Non-pigmented ciliary epithelial cell (primary cell): ENCODE measurements at places on chromosomes 3 and 15.

GRCh38 chr15:70281261-70281810, 183.6 kb upstream of the TLE3 start:
- DNase-seq, result no peak

GRCh38 chr3:195203606-195204005, 67.4 kb downstream of the XXYLT1 start:
- no peak for DNase-seq

DNA sequence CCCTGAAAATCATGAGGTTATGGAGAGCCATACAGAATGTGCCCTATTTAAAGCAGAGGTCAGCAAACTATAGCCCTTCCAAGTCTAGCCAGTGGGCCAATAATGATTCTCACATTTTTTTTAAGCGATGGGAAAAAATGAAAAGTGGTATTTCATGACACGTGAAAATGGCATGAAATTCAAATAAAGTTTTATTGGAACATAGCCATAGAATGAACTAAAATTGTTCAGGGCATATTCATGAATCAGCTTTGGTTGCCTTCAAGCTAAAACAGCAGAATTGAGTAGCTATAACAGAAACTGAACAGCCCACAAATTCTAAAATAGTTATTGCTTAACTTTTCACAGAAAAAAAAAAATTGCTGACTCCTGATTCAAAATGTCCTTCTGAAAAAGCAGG, 104.5 kb downstream of the TFG start:
- no peak for DNase-seq

DNA sequence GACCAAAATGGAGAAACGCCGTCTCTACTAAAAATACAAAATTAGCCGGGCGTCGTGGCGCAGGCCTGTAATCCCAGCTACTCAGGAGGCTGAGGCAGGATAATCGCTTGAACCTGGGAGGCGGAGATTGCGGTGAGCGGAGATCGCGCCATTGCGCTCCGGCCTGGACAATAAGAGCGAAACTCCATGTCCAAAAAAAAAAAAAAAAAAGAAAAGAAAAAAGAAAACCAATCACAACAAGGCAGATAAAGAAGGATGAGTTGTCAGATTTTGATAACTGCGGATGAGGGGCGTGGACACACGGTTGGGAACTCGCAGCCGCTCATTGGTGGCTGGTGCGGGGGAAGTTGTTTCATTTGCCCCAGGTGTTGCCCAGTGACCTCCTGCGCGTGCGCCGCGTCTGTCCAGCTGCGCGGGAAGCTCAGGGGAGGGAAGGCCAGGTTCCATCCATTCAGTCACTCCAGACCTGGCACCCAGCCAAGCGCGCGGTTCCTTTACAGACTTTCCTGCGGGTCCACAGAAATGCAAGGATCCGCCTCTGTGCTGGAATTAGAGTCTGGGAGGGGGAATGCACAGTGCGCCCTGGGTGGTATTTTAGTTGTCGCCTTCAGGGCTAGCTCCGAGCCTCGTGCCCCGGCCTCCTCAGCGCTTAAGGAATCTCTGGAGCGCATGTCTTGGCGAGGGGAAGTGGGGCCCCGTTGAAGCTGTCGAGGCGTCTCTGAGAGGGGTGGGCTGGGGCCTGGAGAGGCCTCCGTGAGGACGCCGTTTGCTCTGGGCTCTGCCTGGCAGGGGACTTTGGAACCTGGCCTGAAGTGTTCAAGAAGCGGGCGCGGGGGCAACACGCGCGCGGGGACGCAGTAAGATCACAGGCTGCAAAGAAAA, 708 bp upstream of the GCHFR start:
- DNase-seq, result no peak

GRCh38 chr15:45395943-45396342, 17.6 kb upstream of the GATM start:
- no peak for DNase-seq

- no peak for DNase-seq
These were observed 18.3 kb downstream of the MAGEL2 start for GRCh38 chr15:23629234-23629805.

GRCh38 chr3:36734742-36735141, 29.6 kb downstream of the DCLK3 start:
- no peak for DNase-seq

DNA sequence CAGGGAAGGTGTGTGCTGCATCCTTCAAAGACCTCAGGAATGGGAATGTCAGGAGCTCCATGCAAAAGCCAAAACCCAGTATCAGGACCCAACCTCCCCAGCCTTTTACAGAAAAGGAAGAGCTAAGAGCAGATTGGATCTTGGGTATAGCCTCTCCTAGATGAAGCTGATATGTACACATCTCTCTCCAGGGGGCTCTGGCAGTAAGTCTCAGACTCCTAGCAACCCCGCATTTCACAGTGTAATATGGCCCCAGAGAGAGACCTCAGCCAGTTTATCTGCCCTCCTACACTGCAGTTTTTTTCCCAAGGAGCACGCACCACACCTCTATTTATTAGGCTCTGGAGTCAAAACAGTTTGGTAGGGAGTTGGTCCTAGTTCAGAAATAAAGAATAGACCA, 88.2 kb downstream of the RBPMS2 start:
- no peak for DNase-seq

DNA sequence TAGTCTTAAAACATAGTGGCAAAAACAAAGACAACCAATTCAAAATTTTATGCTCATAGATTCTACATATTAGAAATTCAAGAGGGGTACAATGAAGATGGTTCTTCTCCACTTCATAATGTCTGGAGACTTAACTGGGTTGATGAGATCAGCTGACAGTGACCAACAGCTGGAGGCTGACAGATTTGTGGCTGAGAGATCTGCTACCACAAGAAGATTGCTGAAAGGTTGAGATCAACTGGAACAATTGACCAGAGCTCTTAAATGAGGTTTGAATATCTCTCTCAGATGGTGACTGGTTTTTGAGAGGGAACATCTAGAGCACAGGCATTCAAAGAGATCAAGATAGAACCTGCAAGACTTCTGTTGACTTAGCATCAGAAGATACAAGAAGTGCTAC, 254.1 kb upstream of the ARPP21 start:
- no peak for DNase-seq

DNA sequence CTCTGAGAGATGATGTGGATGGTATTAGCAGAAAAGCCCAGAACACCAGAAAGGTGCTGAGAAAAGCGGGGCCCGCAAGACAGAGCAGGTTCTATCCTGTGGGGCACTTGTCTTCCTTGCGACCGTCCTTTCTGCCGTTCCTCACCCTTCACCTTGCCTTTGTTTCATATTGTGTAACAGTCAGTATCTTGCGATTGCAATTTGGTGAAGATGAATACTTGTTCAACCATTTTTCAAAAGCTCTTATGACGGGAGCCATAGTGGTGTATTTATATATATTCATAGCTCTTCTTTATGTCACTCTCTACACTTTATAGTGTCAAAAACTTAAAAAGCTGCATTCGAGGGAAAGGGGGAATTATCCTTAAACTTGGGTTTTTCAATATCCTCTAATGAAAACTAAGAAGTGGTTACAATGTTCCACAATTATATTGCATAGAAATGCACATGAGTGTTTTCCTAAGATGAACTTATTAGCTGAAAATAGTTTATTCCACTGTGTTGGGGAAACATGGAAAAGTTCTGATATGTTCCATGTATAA, 797 bp downstream of the MAP3K13 start:
- no peak for DNase-seq

DNA sequence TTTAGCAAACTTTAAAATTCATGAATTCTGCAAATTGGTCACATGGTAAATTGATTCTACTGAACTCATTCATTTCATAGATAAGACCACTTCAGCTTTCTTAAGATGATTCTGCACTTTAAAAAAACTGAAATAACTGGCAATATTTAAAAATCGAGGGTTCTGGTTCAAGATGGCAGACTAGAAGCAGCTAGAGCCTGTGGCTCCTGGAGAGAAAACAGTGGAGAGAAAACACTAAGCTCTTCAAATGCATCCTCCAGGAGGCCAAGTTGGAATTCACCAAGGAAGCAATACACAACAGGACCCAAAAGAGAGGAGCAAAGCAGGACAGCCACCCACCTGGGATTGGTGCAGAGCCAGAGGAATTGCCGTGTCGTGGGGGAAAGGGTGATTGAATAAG, 132.1 kb downstream of the SPATA16 start:
- DNase-seq, result no peak

- no peak for DNase-seq
These were observed 40.9 kb downstream of the FBN1 start for GRCh38 chr15:48604567-48604966.

DNA sequence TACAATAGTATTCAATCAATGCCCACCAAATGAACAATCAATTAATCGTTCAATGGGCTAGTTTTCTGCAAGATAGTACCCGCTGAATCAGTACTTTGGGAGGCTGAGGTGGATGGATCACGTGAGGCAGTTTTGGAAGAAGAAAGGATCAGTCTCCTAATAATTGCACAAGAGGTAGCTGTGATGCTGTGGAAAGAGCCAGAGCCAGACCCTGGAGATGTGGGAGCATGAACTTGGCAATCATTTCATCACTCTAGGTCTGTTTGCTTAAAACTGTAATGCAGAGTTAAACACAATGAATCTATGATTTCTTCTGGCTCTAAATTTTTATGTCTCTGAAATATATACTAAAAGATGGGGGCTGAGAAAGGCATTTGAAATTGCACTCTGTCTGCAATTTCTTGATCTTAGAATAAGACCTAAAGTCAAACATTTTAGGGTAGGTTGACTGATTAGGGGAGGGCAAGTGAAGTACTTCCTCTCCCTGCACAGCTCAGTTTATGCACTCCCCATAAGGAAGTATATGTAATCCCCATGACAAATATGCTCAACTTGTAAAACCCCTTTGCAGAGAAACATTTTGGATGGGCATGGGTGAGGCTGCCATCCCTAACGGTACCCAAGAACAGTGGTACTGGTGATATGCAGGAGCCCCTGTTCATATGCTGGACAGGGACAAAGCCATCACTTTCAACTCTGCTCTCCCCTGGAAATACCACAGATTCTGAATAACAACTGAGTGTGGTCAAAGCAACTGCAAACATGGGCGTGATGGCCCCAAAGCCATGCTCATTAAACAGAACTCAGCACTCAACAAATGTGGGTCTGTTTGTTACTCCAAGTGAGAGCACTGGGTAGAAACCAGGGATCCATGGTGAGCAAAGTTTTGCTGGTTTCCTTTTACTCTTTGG, 28.6 kb upstream of the SPATA12 start:
- DNase-seq, result no peak

GRCh38 chr3:65833761-65834505, 204.8 kb downstream of the MAGI1 start:
- DNase-seq, result peak; percentile 53

- no peak for DNase-seq
These were observed 1.7 kb downstream of the MLF1 start for GRCh38 chr3:158572766-158573060.

- no peak for DNase-seq
These were observed 70.2 kb upstream of the ZBTB20 start for GRCh38 chr3:115217292-115217677.

GRCh38 chr3:117407317-117407716, 697.7 kb downstream of the TUSC7 start:
- DNase-seq, result no peak

DNA sequence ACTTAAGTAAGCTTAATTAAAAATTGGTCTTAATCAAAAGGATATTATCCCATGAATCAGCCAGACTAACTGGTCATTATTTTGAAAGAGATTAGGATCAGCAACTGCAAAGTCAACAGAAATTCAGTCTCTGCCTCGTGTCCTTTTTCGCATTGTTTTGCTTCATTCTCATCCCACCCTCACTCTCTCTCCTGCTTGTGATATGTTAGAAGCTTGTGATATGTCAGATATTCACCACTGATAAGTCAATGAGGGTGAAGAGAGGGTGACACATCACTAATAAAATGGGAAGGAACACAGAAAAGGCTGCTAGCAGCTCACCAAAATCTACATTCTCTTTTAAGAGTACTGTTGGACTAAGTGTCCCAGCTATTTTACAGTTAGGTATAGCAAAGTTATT, 146.1 kb downstream of the SUCNR1 start:
- DNase-seq, result no peak

DNA sequence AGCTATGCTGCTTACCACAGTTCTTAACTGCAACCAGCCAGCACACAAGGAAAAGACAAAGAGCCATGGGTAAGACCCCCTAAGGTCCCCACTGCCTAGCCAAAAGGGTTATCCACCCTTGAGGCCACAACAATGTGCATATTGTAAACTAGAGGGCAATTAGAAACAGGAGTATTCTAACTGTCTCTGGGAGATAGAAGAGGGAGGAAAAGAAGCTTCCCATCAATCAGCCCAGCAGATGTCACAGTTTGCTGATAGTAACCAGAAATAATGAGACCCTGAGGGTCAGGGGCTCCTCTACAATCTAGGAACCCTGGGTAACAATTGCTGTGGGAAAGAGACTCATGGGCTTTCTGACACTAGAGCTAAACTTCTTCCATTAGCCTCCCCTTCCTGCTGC, 20.6 kb upstream of the IFT57 start:
- DNase-seq, result no peak

- DNase-seq, result no peak
These were observed 21.9 kb downstream of the POLR2M start for GRCh38 chr15:57728436-57728835.

GRCh38 chr3:107855710-107856109, 235.1 kb downstream of the CD47 start:
- no peak for DNase-seq

- no peak for DNase-seq
These were observed 12.9 kb downstream of the PPM1L start for GRCh38 chr3:160768918-160769317.

GRCh38 chr3:100748220-100748619, 38.9 kb downstream of the TFG start:
- DNase-seq, result no peak

DNA sequence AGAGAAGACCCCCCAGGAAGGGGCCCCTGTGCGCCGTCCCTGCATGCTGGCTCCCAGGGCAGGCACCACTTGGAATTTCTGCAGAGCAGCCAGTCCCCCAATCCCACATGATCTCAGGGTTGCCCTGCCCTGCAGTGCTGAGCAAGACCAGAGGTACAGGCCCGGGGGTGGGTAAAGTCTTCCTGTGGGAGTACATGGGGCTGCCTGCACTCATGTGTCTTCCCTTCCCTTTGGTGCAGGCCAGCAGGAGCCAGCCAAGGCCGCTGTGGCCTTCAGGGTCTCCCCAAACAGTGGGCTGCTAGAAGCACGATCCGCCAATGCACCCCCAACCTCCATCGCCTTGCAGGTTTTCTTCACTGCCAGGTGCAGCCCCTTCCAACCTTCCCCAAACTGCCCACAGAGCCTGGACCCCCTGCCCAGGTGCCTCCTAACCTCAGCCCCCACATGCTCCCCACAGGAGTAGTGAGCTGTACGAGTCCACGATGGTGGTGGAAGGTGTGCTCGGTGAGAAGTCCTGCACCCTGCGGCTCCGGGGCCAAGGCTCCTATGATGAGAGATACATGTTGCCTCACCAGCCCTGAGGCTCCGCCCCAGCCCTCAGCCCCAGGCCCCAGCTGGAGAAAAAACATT, 15.0 kb downstream of the ACAA1 start:
- no peak for DNase-seq

GRCh38 chr3:158261371-158261991, 151.6 kb downstream of the RSRC1 start:
- no peak for DNase-seq

- DNase-seq, result no peak
These were observed 44.2 kb upstream of the THRB start for GRCh38 chr3:24538891-24539290.
